Lung (tissue), 17 donors: ENCODE measurements at places on chromosomes 11 and 22. TPM values are rescaled to one million over a fixed set of nuclear protein-coding genes. Genes with fewer than 3 reads are reported as not detected.

DNA sequence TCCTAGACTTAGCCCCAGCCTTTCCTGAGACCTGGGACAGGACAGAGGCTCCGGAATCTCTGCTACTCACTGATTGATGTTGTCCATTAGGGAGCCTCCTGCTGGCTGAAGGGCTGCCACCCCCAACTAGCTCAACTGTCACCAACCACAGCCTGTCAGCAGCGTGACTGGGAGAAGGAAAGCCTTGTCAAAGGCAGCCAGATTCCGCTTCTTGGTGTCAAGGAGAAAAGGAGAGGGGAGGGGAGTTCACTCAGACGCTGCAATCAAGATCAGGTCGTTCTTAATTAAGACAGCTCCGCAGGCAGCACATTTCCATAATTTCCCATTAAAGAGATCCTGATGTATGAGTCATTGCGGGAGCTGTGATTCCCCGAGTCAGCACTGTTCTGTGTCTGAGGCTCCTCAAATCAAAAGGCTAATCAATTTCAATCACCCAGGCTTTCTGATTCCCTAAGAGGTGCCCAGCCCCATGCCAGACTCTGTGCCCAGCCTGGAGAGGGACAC is 152.8 kb upstream of the ZBED5 start:
- peak; percentile 37 for DNase-seq

ANO1 gene
- 10.8 TPM for total RNA-seq

DNA sequence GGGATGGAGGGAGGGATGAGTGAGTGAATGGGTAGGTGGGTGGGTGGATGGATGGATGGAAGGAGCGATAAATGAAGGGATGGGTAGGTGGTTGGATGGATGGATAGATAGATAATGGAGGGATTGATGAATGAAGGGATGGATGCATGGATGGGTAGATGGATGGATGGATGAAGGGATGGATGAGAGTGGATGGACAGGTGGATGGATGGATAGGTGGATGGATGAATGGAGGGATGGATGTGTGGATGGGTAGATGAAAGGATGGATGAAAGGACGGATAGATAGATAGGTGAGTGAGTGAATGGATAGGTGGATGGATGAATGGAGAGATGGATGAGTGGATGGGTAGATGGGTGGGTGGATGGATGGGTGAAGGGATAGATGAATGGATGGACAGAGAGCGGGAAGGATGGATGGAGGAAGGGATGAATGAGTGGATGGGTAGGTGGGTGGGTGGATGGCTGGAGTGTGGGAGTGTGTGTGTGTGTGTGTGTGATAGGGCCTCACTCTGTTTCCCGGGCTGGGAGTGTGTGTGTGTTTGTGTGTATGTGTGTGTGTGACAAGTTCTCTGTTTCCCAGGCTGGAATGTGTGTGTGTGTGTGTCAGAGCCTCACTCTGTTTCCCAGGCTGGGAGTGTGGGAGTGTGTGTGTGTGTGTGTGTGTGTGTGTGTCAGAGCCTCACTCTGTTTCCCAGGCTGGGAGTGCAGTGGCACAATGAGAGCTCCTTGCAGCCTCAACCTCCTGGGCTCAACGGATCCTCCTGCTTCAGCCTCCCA is 2.1 kb upstream of the PRR33 start:
- no peak for DNase-seq

RBM7 gene
- 25.5 TPM for total RNA-seq

SLC1A2 gene
- 17.0 TPM for total RNA-seq

DNA sequence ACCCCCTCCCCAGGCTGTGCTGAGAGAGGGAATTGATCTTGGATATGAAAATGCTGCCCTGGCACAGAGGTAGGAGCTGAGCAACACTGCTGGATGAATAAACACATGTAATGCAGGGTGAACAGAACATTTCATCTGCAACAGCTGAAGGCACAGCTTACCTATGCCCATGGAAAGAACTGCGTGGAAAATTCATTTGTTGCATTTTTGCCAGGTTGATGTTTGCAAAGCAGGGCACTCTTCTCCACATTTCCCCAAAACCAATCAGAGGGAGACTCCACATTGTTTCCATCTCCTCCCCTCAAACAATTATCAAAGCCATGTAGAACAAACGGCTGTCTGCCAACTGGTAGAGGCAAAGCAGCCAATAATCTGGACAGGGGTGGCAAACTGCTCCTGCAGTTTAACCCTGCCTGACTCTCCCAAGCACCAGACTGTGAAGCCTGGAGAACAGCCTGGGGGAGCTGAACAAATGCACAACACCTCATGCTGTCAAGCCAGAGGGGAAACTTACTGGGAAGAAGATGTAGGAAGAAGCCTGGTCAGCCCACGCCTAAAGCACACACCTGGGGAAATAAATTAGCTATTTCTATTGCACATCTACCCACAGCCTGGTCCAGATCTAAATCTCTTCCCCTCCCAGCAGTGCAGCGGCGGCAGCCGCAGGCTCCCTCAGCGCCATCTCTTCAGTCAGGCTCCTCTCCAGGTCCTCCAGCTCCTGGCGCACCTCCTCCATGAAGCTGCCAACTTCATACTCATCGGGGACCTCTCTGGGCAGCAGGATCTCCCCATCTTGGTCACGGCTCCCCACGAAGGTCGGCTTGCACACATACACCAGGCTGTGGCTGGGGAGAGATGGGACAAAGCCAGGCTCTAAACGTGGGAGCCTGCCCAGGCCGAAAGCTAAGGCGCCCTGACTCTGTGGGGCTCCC is 44.3 kb downstream of the DKK3 start:
- DNase-seq: no peak

DNA sequence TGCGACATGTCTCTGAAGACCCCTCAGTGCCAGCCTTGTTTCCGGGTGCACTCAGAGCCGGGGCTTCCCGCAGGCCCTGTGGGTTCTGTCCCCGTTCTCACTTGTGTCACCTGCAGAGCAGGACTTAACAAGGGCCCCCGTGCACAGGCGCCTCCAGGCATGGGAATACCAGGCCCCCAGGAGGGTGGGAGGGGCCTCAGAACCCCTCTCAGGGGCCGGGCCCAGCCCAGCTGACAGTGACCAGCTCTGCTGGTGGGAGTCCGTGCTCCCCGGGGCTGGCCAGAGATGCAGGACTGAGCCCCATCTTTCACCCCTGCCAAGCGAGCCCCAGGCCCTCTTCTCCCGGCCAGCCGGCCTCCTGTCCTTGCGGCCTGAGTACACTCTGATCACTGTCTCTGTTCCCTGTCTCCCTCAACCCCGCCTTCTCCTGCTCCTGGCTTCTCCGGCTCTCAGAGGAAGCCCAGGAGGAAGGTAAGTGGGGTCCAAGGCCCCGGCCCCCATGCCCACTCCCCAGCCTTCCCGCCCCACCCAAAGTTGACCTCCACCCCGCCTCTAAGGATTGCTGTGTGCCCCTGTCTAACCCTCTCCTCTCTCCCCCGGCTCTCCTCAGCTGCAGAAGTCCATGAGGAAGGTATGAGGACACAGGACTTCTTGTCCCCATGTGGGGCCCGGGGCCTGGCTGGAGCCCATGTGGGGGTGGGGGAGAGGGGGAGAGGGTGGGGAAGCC is 5.3 kb downstream of the TNNT3 start:
- no peak for DNase-seq

DNA sequence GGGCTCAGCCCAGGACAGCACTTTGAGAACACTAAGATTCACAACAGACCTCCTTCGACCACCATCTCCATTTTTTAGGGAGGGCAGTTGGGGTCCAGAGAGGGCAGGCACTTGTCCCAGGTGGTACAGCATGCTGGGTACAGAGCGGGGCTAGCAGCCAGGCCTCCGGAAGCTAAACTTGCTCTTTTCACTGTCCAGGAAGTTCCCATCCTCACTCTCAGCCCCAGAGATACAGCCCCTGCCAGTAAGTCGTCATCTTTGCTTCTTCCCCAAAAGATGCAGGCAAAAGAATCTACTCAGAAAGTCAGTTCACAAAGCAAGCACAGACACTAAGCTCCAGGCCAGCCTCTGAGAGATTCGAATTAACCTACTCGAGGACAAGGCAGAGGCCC is 6.7 kb upstream of the RAB3IL1 start:
- DNase-seq: no peak

GRCh38 chr22:48235744-48236143 is 1473.3 kb downstream of the TBC1D22A start:
- DNase-seq: no peak

DNA sequence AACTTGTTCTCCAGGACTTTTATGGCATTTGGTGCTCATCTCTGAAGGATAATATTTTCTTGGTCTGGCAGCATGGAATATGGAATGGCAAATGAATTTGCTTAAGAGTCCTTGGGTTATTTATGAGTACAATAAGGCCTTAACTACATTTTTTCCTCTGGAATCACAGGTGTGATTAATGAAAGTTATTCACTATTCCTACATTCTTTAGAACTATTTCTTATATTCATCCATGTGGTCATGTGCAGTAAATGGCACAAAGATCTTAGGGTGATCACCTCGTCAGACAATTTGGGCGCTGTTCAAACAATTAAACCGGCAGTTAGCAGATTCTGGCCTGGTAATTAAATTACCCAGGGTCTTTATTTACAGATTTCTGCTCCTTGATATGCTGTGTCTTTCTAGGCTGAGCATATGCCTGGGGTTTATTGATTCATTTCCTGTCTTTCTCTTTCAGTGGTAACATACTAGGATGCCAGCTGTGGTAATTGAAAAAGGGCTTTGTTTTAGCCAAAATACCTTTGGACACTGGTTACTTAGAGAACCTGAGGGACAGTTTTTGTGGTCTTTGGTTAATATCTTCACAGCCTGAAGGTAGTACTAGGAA is 31.6 kb downstream of the SIK2 start:
- DNase-seq: no peak

DNA sequence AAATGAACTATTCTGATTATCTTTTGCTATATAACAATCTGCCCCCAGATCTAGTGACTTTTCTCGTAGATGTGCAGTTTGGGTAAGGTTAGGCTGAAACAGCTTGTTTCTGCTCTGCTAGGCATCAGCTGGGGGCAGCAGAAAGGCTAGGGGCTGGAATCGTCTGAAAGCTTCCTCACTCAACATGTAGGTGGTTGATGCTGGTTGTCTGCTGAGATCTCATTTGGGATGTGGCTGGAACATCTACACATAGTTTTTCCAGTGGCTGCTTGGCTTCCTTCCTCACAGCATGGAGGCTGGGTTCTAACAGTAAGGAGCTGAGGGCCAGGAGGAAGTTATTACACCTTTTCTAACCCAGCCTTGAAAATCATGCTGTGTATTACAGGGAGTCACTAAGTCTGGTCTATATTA is 30.2 kb downstream of the USP47 start:
- DNase-seq: no peak

GRCh38 chr11:68330700-68331337 is 18.4 kb downstream of the LRP5 start:
- DNase-seq: peak; percentile 16

- DNase-seq: no peak
Measured at GRCh38 chr22:39297490-39298240, 21.8 kb downstream of the RPL3 start.

- no peak for DNase-seq
Measured at GRCh38 chr22:31850135-31850534, 94.2 kb upstream of the YWHAH start.

DNA sequence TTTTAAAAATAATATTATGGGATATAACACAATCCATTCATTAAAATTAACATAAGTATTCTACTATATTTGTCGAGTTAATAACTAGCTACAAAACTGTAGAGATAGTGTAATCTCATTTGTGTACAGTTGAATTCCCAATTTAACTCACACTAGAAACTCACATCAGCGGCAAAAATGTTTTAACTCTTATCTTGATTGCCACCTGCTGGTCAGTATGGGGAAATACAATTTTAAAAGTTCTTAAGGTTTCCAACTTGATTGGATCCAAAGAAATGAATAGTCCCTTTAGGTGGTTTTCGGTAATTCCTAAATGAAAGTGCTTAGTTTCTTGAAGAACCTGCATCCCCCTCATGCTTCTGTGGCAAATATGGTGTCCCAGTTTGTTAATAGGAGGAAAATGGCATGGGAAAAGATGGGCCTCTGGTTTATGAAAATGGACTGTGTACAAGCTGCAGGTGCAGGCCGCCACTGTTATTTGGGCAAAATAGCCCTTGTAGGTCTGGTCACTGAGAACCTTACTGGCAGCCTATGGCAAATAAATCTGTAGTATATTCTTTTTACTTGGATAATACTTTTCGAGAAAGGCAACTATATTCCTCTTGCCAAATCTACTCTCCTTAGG is 33.7 kb upstream of the SLC17A6 start:
- no peak for DNase-seq

CABP7 gene
- total RNA-seq: not detected

DNA sequence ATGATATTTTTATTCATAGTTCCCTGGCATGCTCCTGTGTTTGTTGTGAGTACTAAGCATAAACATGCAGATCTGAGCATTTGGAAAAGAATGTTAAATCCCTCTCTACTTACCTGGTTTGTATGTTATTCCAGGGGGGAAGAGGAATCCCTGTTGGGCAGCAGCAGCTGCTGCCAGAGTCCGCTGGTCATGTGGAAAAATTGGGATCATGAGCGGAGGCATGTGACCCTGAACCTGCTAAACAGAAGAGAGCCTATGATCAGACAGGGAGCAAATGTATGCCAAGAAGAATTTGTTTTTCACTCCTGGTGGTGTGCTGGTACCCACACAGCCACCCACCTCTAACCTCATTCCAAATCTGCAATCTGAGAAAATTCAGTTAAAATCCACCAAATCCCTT is 244.7 kb downstream of the SOX6 start:
- no peak for DNase-seq

LIF gene
- total RNA-seq: 0.77 TPM

MCAM gene
- 127 TPM for total RNA-seq

GRCh38 chr11:131601586-131601985 is 231.2 kb downstream of the NTM start:
- no peak for DNase-seq

- DNase-seq: peak; percentile 68
Measured at GRCh38 chr11:119375337-119376196, 5.9 kb downstream of the USP2 start.

OR10A2 gene
- not detected for total RNA-seq

DNA sequence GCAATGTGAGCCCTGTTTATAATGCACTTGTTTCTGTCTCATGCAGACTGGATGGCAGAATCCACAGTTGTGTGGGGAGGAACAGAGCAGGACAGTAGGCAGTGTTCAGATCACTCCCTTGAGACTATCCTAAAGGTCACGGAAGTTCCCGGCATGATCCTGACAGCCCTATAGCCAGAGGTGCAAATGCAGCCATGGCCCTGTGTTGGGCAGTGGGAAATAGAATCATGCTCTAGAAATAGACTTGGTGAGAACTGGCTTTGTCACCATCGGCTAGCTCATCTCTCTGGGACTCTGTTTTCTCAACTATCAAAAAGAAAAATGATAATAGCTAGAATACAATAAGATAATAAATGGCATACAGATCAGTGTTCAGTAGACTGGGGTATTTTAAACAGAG is 123.2 kb downstream of the FEZ1 start:
- DNase-seq: no peak

- DNase-seq: no peak
Measured at GRCh38 chr22:35045451-35045850, 20.5 kb upstream of the ISX start.

SLC22A25 gene
- not detected for total RNA-seq

GRCh38 chr11:1272531-1272930 is 36.9 kb downstream of the TOLLIP start:
- DNase-seq: no peak

GRCh38 chr11:17658211-17658610 is 61.2 kb upstream of the MYOD1 start:
- DNase-seq: no peak

GRCh38 chr11:116162886-116163230 is 609.9 kb downstream of the BUD13 start:
- DNase-seq: peak; percentile 68
